Activated gamma-delta T cell treated with anti-CD3 and anti-CD28 coated beads, Interleukin-2, amount 50 U/mL, for 16 hours (primary cell): ENCODE measurements at places on chromosomes 3 and 15.

GRCh38 chr3:71241981-71242560, 341.5 kb downstream of the FOXP1 start:
- no peak for DNase-seq

GRCh38 chr3:49787182-49787464, 781 bp upstream of the IP6K1 start:
- no peak for DNase-seq

GRCh38 chr15:56530157-56530556, 65.2 kb upstream of the MNS1 start:
- no peak for DNase-seq

- no peak for DNase-seq
Measured at GRCh38 chr3:42477696-42478095, 24.7 kb upstream of the VIPR1 start.

DNA sequence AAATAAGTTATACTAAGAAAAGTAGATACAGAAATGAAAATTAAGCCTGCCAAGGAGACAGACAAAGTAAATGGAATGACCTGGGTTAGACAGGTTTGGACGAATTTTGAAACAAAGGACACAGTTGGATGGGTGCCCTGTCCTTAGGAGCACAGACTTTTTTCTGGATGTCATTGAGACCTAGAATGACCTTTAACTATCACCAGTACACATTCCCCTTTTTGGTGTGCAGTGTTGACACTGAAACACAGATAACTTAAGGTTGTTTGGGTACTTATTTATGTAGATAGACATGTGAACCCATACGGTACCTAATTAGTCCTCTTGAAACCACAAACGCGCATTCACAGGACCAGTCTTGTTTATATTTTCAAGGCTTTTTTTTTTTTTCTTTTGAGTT, 86.7 kb downstream of the PPARG start:
- no peak for DNase-seq

DNA sequence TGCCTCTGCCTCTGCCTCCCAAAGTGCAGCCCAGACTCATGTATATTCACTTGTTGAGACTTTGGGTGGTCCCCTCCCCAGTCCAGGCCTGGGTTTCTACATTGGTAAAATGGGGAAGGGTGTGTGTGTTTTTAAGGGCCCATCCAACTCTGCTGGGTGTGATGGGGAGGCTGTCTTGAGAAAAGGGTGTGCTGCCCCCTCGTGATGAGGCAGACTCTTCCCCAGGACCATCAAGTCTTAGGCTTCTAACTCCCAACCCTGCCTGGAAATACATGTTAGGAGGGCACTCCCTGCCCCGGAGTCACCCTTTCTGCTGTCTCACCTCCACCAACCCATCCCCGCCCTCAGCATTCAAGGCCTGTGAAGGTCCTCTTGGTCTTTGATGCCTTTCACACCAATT, 4.4 kb upstream of the PTPN23 start:
- DNase-seq: no peak

GRCh38 chr3:23115171-23115877, 87.8 kb upstream of the UBE2E2 start:
- DNase-seq: no peak

GRCh38 chr3:62898530-62899496, 23.6 kb upstream of the CADPS start:
- no peak for DNase-seq

DNA sequence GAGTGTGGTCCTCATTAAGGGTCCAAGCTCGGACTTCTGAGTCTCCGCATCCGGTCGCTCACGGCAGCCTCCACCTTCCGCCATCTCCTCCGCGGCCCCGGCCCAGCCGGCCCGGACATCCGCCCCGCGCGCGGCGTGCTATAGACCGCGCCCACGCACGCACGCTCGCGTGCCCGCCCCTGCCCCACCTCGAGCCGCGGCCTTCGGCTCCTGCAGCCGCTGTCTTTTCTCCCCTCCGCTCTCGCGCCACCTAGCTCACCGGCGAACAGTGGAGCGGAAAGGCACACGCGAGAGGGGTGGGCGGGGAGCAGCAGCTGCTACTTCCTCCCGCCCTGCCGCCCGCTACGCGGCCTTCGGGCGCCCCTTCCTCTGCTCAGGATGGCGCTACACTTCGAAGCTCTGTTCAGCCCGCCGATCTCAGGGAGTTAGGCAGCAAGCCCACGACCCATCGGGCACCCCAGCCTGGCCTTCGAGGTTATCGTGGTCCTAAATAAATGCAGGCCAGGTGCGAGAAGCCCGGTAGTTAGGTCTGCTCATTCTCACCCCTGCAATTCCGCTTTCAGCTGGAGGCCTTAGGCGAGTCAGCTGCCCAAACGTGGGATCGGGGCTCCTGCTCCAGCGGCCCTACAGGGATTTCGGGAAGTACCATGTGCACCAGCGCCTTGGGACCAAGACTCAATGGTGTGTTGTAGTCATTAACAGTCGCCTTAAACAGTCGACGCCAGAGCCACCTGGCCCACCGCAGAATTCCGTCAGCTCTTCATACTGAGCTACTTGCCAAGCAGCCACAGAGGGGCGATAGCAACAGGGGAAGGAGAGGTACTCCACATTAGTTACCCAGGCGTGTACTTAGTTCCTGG, at the start of gene USP4:
Gene USP4, minus strand, starts transcription at position 113 of the 860 bp plus-strand sequence. Its CDS starts 29 bp downstream, at position 84.
- DNase-seq: peak; percentile 90

GRCh38 chr3:184750349-184751083, 38.7 kb upstream of the MAGEF1 start:
- DNase-seq: no peak

GRCh38 chr3:99895703-99896441, 78.2 kb downstream of the CMSS1 start:
- no peak for DNase-seq

- DNase-seq: no peak
Measured at GRCh38 chr3:65551945-65552344, 486.8 kb downstream of the MAGI1 start.

- no peak for DNase-seq
Measured at GRCh38 chr15:59168536-59168935, 38.1 kb upstream of the LDHAL6B start.

GRCh38 chr3:56971261-56971660, 89.2 kb upstream of the SPATA12 start:
- DNase-seq: no peak

DNA sequence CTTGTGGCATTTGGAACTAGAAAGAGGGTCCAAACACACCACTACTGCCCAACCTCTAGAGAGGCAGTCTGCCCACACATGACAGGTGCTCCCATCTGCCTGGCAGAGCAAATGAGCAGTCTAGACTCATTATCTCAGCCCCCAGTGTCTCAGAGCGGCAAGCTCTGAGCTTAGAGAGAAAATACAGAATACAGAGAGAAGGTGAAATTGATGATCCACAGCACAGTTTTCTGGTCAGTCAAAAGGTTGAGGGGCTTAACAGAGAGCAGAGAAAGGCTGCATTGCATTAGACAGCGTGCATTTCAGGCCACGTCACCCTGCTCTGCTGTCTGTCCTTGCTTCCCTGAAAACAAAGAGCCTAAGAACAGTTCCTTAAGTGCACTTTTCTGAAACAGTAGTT, 135.1 kb downstream of the KCNMB2 start:
- DNase-seq: no peak

DNA sequence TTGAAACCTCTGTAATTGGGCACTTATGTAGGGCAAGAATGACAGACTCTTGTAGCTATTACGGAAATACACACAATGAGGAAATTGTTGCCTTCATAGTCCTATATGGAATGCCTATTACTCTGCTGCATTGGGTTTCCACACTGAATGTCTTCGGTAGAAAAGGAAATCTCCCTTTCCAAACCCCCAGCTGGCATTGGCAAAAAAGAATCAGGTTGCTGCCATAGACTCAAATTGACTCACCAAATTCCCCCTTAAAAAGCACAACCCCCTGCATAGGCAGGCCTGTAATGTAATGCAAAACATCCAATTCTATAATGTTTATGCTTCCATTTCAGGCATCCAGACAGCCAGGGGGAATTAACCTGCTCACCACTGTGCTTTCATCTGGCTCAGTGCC, 44.8 kb upstream of the NTRK3 start:
- no peak for DNase-seq

GRCh38 chr3:108346301-108347227, 50.2 kb downstream of the HHLA2 start:
- DNase-seq: no peak

DNA sequence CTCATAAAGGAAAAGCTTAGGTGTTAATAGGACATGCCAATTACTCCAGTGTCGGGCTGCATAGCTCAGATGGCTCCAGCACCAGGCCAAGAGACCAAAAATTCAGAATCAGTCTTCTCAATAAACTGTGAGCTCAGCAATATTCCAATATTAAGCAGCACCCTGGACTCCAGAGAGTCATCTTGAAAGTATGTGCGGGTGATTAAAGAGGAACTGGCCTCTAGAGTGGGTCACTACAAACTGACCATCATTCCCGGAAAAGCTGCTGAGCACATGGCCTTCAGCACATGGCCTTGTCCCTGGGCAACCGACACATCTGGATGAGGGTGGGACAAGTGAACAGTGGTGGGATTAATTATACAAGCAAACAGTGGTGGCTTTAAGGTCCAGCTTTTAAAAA, 59.0 kb downstream of the MAGI1 start:
- no peak for DNase-seq

- DNase-seq: no peak
Measured at GRCh38 chr3:99858469-99858868, 40.8 kb downstream of the CMSS1 start.

DNA sequence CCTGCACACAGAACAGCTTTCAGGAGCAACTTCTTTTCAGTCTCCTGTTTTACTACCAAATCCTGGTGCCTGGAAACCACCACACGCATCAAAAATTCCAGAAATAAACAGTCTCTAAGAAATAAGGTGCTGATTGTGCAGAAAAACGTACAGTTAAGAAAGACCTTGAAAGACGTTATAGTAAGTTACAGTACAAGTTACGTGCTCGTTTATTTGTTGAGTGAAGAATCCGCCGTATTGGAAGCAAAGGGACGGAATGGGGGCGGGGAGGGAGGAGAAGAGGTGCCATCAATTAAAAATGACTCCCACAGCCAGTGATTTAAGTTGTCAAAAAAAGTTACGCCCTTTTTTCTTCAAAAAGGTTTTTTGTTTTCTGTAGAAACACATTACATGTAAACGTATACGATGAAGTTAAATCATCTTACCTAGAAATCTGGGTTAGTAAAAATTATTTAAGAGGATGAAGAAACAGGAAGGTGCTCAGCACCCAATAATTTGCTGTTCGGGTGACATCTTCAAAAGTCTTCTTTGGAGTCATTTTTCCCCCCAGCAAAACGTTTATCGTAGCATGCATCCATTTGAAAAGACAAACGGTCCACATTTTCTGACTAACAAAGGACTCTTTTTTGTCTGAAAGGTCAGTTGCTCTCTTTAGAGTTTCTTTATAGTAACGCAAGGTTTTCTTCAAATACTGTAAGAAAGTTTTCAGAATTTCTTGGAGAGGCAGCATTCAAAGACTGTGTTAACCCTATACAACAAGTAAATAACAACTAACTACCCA, 782 bp upstream of the UACA start:
- DNase-seq: no peak

DNA sequence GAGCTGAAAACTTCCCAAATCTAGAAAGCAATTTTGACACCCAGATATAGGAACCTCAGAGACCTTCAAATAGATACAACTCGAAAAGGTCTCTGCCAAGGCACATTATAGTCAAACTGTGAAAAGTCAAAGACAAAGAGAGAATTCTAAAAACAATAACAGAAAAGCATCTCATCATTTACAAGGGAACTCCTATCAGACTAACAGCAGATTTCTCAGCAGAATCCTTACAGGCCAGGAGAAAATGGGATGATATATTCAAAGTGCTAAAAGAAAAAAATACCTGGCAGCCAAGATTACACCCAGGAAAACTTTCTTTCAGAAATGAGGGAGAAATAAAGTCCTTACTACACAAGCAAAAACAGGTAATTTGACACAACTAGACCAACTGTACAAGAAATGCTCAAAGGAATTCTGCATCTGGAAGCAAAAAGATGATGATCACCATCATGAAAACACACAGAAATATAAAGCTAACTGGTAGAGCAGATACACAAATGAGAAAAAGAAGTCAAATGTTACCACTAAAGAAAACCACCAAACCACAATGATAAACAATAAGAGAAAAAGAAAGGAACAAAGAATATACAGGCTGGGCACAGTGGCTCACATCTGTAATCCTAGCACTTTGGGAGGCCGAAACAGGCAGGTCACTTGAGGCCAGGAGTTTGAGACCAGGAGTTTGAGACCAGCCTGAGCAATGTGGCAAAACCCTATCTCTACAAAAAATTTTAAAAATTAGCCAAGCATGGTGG, 50.4 kb downstream of the ADAM10 start:
- DNase-seq: no peak

- DNase-seq: no peak
Measured at GRCh38 chr15:62119227-62119864, 45.7 kb downstream of the C2CD4B start.

DNA sequence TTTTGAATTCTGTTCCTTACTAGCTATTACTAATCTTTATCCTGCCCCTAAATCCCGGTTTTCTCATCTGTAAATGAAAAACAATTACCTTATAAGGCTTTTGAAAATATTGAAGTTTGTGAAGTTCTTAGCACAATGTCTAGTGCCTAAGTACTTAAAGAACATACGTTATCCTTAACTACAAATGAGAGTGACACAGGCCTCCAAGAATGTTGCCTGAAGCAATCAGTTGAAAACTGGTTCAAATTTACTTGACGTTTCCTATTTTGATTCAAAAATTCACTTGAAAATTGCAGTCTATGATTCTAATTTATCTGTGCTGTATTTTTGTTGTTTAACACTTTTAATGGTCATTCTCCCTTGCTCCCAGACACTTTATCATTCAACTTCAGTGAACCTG, 3.2 kb downstream of the SENP7 start:
- DNase-seq: no peak

- DNase-seq: no peak
Measured at GRCh38 chr3:4825436-4826236, 153.6 kb upstream of the BHLHE40 start.

DNA sequence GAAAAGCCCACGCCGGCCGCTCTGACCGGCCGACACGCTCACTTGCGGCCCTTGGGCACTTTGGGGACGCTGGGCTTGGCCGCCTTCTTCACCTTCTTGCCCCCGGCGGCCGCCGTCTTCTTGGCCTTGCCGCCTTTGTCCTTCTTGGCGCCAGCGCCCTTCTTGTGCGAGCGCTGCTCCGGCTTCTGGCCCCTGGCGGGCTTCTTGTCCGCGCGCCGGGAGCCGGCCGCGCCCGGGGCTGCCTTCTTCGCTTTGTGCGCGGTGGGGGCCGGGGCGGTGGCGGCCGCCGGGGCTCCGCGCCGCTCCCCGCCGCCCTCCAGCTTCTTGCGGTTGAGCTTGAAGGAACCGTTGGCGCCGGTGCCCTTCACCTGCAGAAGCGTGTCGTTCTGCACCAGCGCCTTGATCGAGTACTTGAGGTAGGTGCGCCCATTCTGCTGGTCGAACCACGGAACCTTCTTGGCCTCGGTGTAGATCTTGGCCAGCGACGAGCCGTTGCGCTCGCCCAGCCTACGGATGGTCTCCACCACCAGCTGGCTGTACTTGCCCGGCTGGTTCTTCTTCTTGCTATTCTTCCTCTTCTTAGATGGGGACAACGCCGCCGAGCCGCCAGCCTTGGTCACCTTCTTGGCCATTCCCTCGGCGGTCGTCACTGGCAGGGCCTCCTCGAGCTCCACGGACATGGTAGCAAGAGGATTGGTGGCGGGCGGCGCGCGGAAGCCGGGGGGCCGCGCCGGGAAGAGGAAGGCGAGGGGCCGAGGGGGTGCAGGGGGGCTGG, 36.7 kb downstream of the HMCES start:
- no peak for DNase-seq

- DNase-seq: no peak
Measured at GRCh38 chr3:14907043-14907966, 40.1 kb upstream of the NR2C2 start.
